Daoy (cell line): ENCODE measurements at places on chromosomes 1 and 21. TPM values are rescaled to one million over a fixed set of nuclear protein-coding genes. Genes with fewer than 3 reads are reported as not detected.
A peak's percentile ranks its signal among the peaks of the same experiment; 100 is the strongest.

Gene OR2C3
- 0.11 TPM in 1 of 2 replicates, not detected in the other for total RNA-seq

Gene MYBPH
- not detected in 2 replicates for total RNA-seq

Gene EPHB2
- 80.0 and 94.2 TPM in 2 replicates for total RNA-seq

Gene POGZ
- 8.9 and 13.7 TPM in 2 replicates for total RNA-seq

Gene TBCE
- 31.9 and 71.7 TPM in 2 replicates for total RNA-seq

Gene TNFRSF14
- 9.0 and 12.1 TPM in 2 replicates for total RNA-seq

Gene MYCL
- total RNA-seq = 1.5 TPM in 2 replicates

Gene SH2D5
- 1.3 and 2.2 TPM in 2 replicates for total RNA-seq

Gene LDLRAD2
- total RNA-seq = not detected in 2 replicates

Gene ORC1
- total RNA-seq = 32.6 and 39.5 TPM in 2 replicates

Gene NKAIN1
- total RNA-seq = 0.27 and 0.63 TPM in 2 replicates

Gene ID3
- total RNA-seq = 372 and 550 TPM in 2 replicates

Gene NHLH2
- total RNA-seq = 0.34 and 1.9 TPM in 2 replicates

Gene CFHR5
- not detected in 2 replicates for total RNA-seq

Gene DDR2
- total RNA-seq = 17.8 and 23.9 TPM in 2 replicates

DNA sequence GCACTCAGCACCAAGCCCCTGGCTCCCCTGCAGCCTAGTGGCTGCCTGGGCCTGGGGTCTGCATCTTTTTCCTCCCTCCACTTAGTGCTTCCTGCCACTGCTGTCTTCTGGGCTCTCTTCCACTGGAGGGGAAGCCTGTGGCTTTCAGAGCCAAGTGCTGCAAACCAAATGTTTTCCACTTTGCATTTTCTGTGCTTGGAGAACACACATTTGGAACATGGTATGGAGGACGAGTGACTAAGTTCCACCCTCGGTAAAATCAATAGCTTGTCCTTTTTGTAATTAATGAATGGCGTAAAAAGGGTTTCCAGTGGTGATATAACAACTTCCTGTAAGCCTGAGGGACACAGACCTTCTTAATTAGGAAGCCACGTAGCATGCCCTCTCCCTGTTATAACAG, 10.1 kb upstream of the GPR153 start:
- no peak for DNase-seq

GRCh38 chr1:234699795-234700665, 90.1 kb upstream of the IRF2BP2 start:
- peak; percentile 75 for DNase-seq

GRCh38 chr1:185535621-185536020, 198.6 kb upstream of the HMCN1 start:
- no peak for DNase-seq

DNA sequence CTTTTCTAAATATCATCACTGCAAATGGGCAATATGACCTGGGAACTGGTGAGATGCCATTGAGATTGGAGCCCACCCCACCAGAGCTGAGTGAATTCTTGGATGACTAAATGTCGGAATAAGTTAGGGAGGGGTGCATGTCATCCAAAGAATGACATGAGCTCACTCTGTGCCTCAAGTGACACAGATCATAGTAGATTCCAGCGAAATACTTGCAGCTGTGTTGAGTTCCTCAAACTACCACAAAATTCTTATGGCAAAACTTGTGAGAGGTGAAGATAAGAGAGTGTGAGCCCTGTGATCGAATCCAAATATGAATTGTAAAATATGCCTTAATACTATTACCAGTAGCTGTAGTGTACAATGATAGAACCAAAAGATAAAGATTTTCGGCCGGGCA, 2.3 kb upstream of the TCP10L start:
- DNase-seq = no peak

GRCh38 chr1:167957710-167958109, 20.8 kb upstream of the MPC2 start:
- no peak for DNase-seq

DNA sequence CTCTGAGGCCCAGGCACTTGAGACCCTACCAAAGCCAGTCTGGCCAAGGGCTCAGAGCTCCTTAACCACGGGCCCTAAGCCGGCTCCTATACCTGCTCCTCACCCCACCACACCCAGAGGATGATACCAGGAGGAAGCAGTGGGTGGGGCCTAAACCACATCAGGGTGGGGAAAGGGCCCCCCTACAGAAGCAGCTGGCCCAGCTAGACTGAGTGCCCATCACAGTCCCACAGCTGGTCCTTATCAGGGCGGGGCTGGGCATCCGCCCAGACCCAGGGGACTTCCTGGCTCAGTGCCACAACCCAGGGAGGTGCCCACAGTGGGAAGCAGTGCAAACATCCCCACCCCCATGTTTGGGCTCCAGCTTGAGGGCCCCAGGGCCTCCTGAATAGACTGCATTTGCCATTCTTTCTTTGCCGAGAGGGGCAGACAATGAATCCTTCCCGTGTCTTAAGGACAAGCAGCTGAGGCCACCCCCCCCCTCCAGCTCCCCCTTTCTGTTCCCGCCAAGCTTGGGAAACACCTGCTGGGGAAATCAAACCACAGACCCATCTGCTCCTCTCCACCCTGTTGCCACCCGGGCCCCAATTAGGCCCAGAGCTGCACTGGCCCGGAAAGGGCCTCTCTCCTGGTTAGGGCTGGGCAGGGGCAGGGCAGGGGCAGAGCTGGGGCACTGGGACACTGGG, 6.2 kb downstream of the E2F2 start:
- DNase-seq = peak; percentile 70

- DNase-seq = no peak
Measured at GRCh38 chr1:234915924-234916675, 212.5 kb downstream of the TOMM20 start.

DNA sequence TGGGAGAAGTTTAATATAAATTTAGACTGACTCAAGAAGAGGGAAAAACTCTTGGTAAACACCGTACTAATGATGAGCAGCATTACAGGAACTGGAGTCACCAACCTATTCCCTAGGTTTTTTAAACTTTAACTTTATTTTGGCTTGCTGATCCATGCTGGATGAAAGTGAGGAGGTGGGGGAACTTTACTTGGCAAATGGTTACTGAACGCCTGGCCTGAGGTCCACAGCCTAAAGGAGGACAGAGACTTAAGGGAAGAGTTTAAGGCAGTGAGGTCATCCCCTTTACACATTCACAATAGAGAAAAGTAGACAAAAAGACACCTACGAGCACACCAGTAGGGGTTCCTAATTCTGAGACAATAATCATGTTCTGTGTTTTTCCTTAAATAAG, 25.6 kb upstream of the A3GALT2 start:
- no peak for DNase-seq

GRCh38 chr1:176058686-176059085, 148.4 kb downstream of the COP1 start:
- DNase-seq = no peak

GRCh38 chr21:18430341-18430740, 26.8 kb upstream of the TMPRSS15 start:
- no peak for DNase-seq

DNA sequence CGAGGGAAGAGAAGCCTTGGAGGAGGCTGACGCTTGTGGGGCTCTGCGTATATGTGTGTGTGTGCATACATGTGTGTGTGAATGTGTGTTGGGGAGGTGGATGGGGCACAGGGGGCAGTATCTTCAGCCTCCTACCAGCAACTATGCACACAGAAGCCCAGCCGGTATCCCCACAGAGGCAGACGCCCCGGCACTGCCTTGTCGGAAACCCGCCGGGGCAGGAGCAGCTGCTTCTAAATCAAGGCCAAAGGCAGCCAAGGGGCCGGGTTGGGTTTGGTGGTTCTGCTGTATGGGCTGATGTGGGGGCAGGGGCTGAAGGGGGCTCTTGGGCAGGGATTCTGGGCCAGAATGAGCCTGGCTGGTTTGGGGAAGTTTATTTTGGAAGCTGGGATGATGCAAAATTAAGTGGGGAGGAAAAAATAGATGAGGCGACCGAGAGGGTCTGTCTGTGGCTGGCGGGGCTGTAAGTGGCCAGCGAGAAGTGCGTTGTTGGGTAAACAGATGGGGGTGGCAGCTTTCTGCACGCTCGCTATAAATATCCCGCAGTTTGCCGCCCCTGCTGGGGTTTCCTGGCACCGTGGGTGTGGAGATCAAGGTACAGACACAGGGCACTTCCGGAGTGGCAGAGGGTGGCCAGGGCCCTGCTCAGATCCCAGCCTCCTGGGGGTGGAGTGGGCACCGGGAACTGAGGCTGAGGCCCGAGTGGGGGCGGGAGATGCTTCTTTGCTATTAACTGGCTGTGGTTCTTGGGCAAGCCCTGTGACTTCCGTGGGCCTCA, 11.0 kb upstream of the WNT4 start:
- no peak for DNase-seq

DNA sequence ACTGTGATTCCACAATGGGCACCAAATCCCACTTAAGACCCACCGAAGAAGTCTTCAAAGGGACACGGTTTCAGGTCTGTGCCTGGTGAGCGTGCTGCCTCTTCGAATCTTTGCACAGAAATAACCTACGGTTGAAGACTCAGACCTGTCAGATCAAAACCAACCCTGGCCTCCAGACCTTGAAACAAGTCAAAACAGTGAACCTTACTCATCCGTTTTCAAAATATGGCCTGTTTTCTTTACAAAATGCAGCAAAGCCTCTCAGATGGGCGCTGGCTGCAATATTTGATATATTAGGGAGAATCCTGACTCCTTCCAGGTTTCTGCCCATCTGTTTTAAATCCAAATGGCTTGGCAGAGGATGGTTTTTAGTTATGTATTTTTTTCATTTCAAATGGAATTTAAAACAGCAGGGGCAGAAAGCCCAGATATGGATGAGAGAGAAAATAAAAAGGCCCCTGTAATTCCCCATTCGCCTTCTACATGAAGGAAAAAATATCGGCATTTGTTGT, 14.0 kb downstream of the JUN start:
- DNase-seq = no peak

DNA sequence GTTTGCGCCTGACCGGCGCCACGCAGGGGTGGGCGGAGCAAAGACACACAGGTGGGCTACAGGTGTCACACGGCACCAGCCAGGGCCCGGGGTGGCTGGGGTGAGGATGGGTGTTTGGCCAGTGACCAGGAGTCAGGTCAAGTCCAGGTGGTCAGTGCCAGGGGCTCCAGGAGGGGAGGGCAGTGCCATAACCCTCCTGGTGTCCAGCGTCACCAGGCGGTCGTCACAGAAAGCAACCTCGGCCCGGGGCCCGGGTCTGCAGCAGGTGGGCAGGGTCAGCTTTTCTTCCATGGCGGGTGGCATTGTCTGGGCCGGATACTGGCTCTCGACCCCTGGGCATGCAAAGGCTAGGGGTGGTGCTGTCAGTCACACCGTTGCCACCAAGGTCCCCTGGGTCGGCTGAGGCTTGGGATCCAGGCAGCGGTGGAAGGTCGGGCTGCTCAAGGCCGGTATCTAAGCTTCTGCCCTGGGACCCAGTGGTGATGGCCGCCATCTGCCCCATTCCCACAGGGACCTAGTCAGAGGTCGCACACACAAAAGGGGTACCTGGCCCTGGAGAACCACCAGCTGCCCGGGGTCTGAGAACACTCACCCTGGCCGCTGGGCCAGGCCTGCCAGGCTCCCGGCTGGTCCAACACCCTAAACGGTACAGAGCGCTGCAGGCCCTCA, 1.8 kb downstream of the FNDC10 start:
- DNase-seq = no peak

GRCh38 chr1:14602136-14602535, 3.7 kb downstream of the KAZN start:
- peak; percentile 58 for DNase-seq

DNA sequence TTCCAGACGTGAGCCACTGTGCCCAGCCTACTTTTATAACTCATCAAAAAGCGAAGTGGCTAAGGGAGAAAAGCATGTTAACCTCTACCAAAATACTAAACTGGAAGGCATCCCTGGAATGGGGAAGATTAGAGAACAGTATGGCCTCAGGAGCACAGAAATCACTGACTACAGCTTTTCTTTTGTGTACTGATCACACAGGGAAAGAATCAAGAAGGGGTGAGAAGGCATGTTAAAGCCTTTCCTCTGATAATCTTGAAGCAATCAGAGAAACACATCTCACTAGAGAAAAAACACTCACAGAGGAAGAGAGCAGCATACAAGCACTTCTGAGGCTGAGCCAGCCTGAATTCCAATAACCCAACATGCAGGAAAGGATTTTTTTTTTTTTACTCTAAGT, 10.7 kb downstream of the PCAT6 start:
- peak; percentile 28 for DNase-seq

- DNase-seq = no peak
Measured at GRCh38 chr1:47948126-47948525, 49.1 kb downstream of the TRABD2B start.

- DNase-seq = no peak
Measured at GRCh38 chr1:232694475-232694874, 64.5 kb upstream of the SIPA1L2 start.

DNA sequence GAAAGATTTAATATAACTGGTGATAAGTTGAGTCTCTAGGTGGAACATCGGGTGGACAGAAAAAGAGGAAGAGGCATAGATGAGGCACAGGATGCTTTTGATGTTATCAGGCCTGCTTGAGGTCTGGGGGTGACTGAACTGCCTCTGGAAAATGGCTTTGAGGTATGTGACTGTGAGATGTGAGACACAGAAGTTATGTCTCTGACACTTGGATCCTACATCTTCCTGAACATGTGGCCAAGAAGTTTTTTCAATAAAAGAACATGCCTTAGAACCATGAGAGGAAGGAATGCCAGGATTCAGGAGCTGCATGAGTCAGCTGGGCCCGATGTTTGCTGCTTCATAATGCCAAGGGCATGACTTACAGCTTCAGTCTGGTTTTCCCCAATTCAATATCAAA, 11.5 kb upstream of the AIM2 start:
- peak; percentile 74 for DNase-seq

- DNase-seq = no peak
Measured at GRCh38 chr21:43825936-43826622, 36.7 kb downstream of the RRP1 start.

DNA sequence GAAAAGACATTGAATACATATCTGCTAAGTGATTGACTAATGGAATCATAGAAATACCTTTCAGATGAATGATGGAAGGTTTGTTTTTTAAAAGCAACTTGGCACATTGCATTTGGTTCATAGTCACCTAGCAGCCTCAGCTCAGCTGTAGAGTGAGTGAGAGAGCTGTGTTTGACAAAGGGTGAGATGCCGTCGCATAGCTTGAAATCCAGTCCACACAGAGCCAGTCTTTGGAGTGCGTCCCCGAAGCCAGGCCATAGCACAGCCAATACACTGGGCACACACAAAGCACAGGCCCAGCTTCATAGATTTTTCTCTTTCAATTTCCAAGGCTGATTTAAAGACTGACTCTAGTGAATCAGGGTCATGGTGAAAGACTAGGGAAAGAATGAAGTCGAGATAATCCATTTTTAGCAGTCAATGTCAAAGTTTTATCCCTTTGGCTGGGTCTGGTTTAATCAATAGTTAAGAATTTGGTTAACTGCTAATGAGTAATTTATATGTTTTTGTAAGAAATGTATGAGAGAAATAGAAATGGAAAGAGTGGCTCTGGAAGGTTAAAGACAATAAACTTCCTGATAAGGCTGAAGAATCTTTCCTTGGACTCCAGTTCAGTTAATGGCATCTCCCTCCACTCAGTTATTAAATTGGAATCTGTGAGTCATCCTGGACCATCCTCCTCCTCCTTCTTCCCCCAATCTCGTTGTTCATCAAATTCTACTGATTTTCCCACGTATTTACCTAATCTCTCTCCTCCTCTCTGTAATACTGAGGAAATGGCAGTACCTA, 101.2 kb upstream of the IRF2BP2 start:
- no peak for DNase-seq
